ENCODE measurements at places on chromosomes 2 and 18.

DNA sequence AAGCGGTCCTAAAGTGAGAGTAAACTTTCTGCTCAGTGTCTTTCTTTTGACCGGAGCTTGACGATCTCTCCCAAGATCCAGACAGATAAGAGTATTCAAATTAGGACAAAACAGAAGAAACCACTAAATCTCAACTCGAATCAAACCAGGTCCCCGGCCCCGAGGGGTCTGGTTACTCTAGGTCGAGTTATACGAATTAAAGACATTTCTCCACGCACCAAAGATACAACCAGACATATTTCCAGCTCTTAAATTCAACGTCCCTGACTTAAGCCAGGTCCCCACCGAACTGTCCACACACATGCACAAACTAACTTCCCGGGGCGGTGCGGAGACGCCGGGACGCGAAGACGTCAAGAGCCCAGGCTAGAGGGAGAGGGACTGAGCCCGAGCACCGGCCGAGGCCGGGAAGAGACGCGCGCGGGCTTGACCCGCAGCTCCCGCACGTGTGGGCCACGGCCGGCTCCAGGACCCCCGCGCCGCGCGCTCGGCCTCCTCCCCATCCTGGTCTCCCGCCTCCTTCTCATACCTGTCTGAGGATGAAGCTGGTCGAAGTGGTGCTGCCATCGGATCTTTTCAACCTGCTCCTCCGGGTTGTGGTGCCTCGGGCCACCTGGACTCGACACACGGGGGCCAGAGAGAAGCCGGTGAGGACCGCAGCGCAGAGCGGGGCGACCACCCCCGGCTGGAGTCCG is 896 bp downstream of the CACNB4 start:
- no peak for DNase-seq

- DNase-seq, result no peak
Observed at GRCh38 chr18:31301201-31301655, 16.7 kb upstream of the DSG1 start.

GRCh38 chr2:53949457-53949856 is 21.3 kb downstream of the PSME4 start:
- no peak for DNase-seq

- no peak for DNase-seq
Observed at GRCh38 chr18:30945761-30946160, 96.8 kb downstream of the DSC3 start.

DNA sequence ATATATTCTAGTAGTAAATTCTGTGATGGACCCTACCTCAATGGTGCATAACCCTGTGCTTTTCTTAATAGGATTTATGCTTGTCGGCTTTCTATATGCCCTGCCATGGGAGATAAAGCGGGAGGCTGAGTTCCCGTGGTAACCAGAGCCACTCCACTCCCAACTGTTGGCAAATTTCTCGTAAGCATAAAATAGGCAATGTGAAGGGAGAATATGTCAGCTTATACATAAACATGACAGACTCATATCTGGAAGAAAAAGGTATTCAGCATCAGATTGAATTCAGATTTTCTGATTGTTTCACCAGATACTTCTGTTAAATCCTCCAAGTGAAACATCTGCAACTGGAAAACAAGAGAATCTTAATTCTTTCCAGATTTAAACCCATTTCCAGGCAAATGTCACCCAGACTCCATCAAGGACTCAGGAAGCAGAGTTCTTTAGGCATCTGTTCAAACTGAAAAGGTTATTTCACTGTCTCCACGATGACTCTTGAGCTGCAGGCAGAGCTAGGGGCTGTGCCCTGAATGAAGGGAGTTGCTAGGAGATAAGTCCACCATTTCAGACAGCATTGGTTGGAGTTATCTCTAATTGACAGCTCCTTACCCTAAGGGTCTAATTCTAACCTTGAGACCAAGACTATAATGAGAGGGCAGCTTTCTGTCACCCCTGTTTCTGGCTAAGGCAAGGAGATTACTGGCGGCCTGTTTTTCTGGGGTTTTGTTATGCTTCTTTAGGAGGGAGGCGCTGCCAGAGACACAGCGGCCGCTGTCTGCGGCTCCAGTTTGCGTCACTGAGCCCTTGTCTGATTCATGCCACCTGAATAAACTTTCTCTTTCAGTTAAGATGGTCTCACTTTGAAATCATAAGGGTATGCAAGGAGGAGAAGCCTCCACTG is 381.3 kb downstream of the SOX11 start:
- no peak for DNase-seq

Data from activated naive CD4-positive, alpha-beta T cell (primary cell).